ENCODE measurements at places on chromosomes 2 and 18. TPM values are rescaled to one million over a fixed set of nuclear protein-coding genes. Genes with fewer than 3 reads are reported as not detected.
A peak's percentile ranks its signal among the peaks of the same experiment; 100 is the strongest.

GRCh38 chr2:26770986-26771586, 7.0 kb downstream of the SLC35F6 start:
- DNase-seq: peak; percentile 90

- DNase-seq: no peak
These were observed 55.0 kb downstream of the ARHGAP25 start for GRCh38 chr2:68789603-68790002.

DNA sequence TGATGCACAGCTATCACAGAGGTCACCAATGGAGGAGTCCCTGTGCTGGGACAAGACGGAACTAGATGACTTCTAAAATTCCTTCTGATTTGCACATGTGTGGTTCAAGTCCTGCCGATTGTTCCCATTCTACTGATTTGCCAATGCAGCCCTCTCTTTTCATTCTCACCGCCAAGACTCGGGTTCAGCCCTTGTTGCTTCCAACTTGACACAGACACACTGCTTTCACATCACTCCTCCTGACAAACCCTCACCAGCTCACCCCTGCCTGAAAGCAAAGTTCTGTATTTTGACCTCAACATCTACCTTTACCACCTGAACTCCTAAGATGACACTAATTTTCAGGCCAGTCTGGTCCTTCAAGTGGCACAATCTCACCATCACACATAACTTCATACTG, 25.5 kb downstream of the REEP1 start:
- no peak for DNase-seq

GRCh38 chr2:161209902-161210301, 49.7 kb downstream of the TANK start:
- no peak for DNase-seq

The CDK15 gene
- total RNA-seq: not detected

The RPRD1A gene
- total RNA-seq: 14.4 TPM
